Esophagus squamous epithelium (tissue), 5 donors: ENCODE measurements at places on chromosomes 13 and 19.

DNA sequence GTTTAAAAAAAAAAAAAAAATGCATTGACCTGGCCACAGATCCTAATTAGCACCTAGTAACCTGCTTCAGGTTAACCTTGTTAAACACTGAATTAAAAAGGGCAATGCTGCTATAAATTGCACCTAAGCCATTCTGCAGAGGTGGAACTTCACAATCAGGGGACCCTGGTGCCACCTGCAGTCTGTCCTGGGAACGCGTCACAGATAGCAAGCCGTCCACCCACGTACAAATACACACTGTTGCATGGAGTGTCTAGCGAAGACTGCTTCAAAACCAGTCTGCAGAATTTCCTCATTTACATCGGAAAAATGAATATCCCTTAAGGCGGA lies 169.3 kb downstream of the COL4A1 start:
- DNase-seq, result no peak

GRCh38 chr13:113205428-113205931 lies 3.0 kb downstream of the PCID2 start:
- DNase-seq, result no peak

- no peak for DNase-seq
Measured at GRCh38 chr13:111485491-111486250, 165.2 kb downstream of the TEX29 start.

- DNase-seq, result no peak
Measured at GRCh38 chr13:35617420-35617819, 140.9 kb upstream of the MAB21L1 start.

- no peak for DNase-seq
Measured at GRCh38 chr13:44118881-44119280, 239.2 kb downstream of the LACC1 start.

DNA sequence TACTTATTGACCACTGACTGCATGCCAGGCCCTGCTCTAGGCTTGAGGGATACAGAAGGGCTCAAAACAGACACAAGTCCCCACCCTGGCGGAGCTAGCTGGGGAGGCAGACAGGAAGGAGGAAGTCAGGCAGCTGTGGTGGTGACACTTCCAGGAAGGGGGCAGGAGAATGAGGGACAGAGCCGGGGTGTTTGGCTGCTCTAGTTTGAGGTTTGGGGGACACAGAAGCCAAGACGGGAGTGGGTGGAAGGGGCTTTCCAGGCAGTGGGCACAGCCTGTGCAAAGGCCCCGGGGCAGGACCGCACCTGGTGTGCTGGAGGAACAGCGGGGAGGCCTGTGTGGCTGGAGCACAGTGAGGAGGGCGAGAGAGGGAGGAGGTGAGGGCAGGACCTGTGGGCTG lies 4.0 kb downstream of the MRPL54 start:
- DNase-seq, result no peak

- no peak for DNase-seq
Measured at GRCh38 chr13:74316547-74316946, 182.3 kb upstream of the KLF12 start.

DNA sequence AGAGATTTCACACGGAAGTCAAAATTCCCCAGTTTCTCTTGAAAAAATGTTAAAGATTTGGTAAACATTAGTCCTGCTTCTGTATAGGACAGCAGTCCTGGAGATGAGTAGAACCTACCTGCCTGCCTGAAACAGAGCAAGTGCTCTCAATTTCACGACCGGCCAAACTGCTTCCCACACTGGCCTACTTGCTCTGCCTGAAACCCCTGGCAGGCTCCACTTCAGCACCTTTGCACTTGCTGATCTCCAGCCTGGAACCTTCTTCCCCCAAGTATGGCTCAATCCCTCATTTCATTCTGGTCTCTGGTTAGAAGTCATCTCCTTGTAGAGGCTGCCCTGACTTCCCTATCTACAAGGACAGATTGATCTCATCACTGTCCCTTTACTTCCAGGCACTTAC lies 271.4 kb downstream of the DLEU7 start:
- DNase-seq, result no peak

- DNase-seq, result no peak
Measured at GRCh38 chr13:45295536-45295935, 45.4 kb downstream of the TPT1 start.

DNA sequence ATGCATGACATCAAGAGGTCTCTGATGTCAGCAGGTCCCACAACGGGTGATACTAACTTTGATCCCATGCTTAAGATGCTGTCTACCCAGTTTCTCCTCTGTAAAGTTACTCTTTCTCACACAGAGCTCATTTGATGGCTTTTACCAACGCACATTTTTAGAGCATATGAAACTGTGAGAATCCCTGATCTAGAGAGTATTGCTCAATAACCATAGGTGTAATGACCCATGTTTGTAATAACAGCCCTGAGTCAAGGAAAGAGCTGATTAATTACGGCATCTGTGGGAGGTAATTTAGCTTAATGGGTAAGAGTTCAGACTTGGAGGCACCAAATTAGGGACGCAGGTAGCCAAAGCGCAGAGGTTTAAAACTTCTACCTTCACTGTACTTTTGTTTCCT lies 18.0 kb upstream of the IZUMO2 start:
- DNase-seq, result no peak

- DNase-seq, result no peak
Measured at GRCh38 chr19:57637379-57637778, 4.4 kb downstream of the ZNF211 start.

GRCh38 chr13:101332583-101332982 lies 83.7 kb downstream of the NALCN start:
- DNase-seq, result no peak

DNA sequence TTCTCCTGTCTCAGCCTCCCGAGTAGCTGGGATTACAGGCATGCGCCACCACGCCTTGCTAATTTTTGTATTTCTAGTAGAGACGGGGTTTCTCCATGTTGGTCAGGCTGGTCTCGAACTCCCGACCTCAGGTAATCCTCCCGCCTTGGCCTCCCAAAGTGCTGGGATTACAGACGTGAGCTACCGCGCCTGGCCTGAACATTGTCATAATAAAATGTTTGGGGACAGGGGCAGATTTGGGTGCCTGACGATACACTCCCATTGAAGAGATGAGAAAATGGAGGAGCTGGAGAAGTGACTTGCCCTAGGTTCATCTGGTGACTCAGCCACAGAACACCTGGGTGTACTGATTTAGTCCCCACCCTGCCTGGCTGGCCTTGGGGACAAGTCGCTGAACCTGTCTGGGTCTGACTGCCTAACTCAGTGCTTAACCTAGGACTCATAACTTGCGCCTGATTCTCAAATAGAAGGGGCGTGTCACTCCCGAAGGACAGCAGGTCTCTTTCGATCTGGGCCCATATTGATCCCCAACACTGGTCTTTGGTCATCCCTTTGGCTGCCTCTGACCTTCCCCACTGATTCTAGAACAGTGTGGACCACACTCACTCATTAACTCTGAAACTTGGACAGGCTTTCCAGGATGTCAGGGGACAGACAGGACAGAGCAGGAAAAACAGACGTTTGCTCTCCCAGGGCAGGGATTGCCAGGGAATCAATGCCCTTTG lies 7.6 kb upstream of the BICRA start:
- no peak for DNase-seq

DNA sequence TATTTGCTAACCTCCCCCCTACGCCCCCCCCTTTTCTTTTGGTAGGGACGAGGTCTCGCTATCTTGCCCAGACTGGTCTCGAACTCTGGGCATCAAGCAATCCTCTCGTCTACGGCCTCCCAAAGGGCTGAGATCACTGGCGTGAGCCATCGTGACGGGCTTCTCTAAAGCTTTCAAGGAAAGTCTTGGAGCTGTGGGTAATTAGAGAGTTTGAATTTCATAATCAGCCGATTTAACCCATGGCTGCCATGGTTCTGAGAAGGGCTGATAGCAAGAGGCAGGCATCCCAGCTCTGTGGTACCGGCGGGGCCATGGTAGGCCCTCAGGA lies 679 bp upstream of the ABHD8 start:
- no peak for DNase-seq

DNA sequence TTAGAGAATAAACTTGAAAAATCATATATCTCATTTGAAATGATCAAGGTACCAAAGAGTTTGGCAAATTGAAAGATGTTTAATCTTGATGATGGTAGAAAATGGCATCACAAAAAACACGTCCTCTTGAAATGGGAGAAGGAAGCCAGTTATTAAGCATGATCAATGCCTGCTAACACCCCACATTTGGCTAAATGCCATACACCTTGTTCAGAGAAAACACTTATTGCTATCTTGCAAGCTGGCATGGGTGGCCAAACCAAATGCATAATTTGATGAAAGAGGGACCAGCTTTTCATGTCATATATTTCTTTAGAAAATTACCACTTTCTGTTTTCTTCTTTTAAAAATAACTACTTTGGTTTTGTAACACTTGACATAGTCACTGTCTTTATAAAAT lies 141.3 kb downstream of the ZAR1L start:
- DNase-seq, result no peak

DNA sequence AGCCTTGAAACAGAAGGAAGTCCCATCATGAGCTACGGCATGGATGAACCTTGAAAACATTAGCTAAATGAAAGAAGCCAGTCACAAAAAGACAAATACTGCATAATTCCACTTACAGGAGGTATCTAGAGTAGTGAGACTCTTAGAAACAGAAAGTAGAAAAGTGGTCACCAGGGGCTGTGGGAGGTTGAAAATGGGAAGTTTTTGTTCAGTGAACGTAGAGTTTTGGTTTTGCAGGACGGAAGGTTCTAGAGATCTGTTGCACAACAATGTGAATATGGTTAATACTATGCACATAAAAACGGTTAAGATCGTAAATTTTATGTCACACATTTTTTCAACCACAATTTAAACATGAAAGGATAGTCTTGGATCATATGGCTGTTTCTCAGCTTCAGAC lies 11.9 kb upstream of the SLC10A2 start:
- no peak for DNase-seq

DNA sequence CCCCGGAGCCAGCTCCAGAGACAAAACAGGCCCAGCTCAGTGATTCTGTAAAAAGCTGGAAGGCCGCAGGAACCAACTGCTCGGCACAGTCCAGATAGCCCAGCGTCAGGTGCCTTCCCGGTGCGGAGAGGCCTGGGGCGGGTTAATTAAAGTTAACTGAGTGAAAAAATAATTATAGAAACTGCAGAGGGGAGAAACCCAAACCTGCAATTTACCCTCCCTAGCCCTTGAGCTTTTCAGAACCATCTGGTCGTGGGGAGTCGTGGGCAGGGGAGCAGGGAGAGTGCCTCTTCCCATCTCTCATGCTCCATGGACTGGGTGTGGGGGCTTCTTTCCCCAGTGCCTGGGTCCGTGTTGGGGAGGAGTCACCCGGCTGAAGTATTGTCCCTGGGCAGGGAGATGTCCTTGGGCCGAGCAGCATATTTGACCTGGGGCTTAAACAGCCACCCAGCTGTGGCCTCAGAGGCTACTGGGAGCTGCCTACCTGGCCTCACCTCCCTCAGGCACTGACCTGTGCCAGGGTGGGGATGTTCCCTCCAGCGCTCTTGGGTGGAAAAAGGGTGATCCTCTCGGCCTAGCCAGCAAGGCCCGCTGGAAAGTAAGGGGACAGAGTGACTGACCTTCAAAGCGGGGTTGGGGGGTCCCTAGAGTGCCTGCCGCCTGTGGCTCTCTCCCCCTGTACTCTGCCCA lies 65.9 kb downstream of the CHST8 start:
- DNase-seq, result no peak

GRCh38 chr19:15378534-15379082 lies 979 bp downstream of the AKAP8 start:
- DNase-seq, result no peak

- DNase-seq, result no peak
Measured at GRCh38 chr13:94251831-94252608, 227.5 kb downstream of the DCT start.

DNA sequence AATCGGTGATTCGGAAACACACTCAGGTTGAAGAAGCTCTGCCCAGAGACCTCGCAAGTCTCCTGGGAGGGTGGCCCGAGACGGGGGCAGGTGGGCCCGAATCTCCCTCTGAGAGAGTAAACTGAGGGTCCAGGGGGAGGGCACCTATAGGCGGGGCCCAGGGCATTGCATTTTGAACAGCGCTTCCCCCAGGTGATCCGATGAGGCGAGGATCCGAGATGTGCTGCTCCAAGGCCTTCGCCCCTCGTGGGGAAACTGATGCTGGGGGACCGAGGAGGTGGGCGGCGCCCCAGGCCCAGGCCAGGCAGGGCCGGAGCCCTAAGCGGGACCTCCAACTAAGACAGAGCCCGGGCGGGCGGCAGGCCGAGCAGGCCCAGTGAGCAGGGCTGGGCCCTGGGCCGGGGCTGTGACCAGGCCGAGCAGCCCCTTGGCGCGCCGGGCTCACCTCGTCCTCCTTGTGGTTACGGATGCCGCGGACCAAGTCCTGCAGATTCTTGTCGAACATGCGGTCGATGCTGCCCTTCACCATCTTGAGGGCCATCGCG lies 500 bp downstream of the AP3D1 start:
- DNase-seq, result no peak

- no peak for DNase-seq
Measured at GRCh38 chr13:40983725-40984667, 35.1 kb downstream of the ELF1 start.

GRCh38 chr13:43874504-43875092 lies 4.9 kb downstream of the CCDC122 start:
- DNase-seq, result no peak

DNA sequence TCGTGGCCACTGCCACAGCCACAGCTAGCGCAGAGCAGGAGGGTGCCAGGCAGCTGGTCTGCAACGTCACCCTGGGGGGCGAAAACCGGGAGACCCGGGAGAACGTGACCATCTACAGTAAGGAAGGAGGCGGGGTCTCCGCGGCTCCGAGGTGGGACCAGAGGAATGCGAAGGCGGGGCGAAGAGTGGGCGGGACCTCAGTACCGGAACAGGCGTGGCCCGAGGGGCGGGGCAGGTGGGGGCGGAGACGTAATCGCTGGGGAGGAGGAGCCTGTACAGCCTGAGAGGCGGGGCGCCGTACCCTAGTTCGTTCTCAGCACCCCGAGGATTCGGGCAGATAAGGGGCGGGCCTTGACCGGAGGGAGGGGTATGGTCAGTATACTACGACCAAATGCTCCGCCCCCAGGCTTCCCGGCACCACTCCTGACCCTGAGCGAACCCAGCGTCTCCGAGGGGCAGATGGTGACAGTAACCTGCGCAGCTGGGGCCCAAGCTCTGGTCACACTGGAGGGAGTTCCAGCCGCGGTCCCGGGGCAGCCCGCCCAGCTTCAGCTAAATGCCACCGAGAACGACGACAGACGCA lies 2.5 kb downstream of the ICAM5 start:
- DNase-seq, result no peak

DNA sequence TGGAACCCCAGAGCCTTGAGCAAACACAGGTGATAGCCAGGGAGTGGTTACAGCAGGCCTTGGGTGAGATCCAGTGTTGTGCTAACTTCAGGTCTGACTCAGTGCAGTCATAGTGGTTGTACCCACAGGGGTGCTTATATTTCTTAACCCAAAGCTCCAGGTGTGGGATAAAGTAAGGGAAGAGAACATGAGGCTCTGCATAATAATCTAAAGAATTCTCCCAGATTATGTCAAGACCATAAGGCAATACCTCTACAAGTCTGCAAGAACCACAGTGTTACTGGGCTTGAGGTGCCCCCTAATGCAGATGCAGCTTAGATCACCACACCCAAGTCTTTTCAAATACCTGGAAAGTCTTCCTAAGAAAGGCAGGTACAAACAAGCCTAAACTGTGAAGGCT lies 485.4 kb downstream of the RFC3 start:
- no peak for DNase-seq
